ENCODE measurements at places on chromosomes 2 and 18. TPM values are rescaled to one million over a fixed set of nuclear protein-coding genes. Genes with fewer than 3 reads are reported as not detected.

GRCh38 chr2:25979001-25979400 lies 3.3 kb downstream of the KIF3C start:
- DNase-seq: no peak

GRCh38 chr2:142989273-142990204 lies 112.1 kb downstream of the KYNU start:
- DNase-seq: peak; percentile 33

DNA sequence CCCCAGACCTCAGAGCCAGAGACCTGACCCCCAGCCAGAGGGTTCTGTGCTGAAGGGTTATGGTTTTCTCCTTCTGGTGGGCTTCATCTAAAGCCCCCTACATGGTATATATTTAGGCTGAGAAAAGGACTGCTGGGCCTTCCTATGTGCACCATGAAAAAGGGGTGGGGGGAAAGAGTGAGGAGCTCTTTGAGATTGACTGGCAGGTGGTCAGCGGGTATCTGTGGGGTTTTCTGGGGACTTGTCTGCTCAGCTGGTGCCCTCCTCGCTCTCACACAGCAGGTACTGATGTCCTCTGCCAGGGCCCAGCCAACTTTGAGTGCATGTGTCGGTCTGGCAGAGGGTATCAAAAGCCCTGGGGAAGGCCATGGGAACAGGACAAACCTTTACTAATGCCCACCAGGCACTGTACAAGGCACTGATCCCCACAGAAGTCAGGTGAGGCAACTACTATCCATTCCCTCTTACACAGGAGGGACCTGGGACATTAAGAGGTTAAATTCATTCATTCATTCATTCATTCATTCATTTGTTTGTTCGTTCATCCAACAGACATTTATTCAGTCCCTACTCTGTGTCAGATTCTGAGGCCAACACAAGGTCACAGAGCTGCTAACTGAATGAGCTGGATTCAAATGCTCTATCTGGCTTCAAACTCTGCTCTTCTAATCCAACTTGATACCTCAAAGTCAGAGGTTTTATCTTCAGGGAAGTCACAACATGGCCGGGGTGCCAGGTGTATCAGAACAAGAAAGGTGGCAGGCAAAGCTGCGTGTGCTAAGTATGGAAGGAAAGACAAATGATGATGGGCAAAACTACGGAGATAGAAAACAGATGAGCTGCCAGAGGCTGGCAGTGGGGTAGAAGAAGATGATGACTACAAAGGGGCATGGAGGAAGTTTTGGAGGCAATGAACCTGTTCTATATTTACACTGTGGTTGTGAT lies 44.6 kb downstream of the REEP1 start:
- no peak for DNase-seq

DNA sequence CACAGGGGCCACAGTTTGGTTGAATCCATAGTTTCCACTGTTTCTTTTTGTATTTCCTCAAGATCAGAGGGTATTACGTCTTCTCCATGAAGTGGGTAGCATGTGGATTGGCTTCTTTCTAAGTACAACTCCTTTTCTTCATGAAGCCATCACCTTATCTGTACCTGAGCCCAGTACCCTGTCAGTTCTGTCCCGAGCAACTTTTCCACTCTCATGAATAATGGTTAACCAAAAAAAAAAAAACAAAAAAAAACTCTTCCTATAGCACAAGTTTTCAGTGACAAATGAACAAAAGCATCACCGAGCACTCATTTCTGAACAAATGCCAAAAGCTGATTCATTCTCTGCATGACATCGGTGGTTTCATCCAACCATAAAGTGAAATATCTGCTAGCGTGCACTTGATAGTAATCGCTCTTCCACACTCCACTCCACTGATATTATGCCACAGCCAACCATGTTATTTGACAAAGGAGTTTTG lies 53.0 kb upstream of the CCDC150 start:
- peak; percentile 88 for DNase-seq

GRCh38 chr2:130852521-130853115 lies 15.9 kb downstream of the ARHGEF4 start:
- DNase-seq: no peak

GRCh38 chr2:22694856-22695255 lies 690.1 kb upstream of the KLHL29 start:
- DNase-seq: no peak

GRCh38 chr18:75422341-75422910 lies 5.1 kb downstream of the SMIM21 start:
- DNase-seq: no peak

DNA sequence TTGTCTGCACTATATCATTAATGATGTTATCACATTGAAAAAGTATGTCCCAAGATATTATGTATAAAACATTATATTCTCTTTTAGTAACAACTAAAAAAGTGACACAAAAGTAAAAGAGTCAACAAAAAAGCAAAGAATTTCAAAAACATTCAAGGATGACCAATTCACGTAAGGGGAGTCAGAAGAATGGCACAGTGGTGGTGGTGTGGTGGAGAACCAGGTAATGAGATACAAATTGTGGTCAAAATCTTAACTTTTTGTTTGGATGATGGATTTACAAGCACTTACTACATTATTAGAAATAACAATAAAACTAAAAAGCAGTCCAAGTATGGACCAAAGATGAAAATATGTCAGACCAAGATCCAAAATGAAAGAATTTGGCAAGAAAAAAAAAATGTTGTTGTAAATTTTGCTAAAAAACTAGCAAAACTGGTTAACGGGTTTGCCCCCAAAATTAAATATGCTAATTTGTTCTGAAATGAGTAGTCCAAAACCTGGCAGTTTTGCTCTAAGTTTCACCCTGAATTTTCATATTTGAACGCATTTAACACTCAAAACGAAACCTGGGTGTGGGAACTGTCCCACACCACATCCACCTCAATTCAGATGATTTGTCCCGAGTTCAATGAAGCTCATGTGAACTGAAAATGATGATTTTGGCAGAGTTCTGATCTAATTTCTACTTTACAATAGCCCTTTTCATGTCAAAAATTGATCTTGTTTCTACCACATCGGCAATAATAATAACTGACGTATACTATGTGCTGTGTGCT lies 135.8 kb downstream of the IKZF2 start:
- DNase-seq: no peak

DNA sequence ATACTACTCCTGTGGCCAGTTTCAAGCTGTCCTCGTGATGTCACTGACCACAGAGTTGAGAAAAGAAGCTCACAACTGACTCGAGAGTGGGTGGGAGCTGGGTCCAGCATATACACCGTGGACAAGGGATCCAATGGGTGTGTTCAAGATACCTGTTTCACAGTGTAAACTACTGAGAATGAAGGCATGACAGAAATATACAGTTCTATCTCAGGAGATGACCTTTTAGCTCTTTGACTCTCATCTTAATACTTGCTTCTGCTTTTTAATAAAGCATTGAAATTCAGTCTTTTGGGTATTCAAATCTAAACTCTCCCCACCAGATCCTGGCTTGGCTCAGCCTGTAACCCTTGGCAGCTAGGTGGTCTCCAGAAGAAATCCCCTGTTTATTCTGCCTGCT lies 130.1 kb downstream of the MAP2 start:
- DNase-seq: no peak

- DNase-seq: no peak
Measured at GRCh38 chr2:147108548-147108947, 736.3 kb upstream of the ACVR2A start.

DNA sequence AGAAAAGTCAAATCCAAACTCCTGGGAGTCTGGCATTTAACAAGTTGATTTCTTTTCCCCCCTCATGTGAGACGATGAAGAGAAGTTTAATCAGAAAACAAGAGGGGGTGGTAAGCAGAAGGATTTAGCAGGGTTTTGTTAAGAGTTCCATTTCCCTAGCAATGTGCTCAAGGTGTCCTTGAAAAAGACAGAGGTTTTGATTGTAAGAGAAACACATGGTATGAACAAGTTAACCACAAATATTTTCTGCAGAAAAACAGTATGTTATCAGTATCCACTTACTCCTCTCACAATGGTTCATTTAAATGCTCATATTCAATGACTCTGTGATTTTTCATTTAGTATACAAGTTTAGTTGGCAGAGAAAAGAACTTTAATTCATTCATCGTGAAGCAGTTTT lies 26.8 kb downstream of the LAMA1 start:
- no peak for DNase-seq

DNA sequence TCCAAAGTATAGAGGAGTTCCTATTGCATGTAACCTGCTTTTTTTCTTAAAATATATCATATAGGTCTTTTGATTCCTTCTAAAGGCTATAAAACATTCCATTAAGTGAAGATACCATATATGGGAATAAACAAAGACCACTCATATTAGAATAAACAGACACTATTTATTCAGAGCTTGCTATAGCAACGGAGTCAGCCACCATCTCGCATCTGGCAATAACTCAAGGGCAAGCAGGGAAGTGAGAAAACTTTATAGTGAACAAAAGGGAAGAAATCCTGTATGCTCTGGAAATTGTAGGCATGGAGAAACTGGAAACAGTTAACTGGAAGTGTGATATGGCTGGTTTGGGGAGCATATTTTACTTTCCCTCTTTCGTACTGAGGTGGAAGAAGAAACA lies 301.9 kb downstream of the PTH2R start:
- DNase-seq: no peak

DNA sequence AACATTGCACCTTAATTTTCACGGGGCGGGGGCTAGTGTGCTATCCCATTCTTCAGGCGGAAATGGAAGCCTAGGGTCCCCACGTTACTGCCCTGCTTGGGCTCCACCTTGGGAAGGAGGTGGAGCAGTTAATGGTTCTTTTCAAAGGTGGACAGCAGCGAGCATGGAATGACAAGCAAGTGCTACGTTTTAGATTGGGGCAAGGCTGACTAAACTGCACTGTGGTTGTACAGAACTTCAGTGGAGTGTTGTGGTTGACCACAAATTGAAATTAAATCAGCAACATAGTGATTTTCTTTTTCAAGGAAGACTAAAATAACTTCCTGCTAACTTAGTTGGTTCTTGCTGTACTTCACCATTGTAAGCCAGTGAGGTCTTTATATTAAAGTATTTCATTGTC lies 47.0 kb downstream of the CHRNA1 start:
- no peak for DNase-seq

DNA sequence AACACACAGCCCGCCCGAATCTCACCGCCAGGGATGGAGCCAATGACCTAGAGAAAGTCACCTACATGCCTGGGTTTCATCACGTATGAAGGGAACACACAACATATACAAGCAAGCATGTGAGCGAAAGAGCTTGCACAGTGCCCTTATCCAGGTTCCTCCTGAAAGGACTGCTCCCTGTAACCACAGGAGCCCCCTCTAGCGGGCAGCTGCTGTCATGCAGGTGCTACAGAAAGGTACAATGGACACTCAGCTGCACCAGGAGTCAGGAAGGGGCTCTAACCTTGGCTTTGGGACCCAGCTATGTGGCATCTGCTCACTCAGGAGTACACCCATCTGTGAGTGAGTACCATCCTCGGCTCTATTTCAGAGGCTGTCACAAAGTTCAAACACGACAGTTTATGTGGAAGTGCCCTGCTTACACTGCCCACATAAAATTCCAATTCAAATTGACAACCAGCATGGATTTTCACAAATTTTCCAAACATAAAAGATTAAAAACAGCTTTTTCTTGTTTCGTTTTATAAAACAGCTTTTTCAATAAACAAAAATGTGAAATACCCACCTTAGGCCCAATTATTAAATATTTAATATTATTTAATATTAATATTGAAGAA lies 3.5 kb downstream of the NDUFA10 start:
- DNase-seq: peak; percentile 74

- DNase-seq: no peak
Measured at GRCh38 chr2:236550701-236551465, 18.7 kb upstream of the ACKR3 start.

GRCh38 chr2:143685421-143686078 lies 556.3 kb downstream of the ARHGAP15 start:
- no peak for DNase-seq

GRCh38 chr2:223526106-223526505 lies 76.1 kb downstream of the SCG2 start:
- DNase-seq: no peak

GRCh38 chr18:63848159-63848558 lies 39.3 kb upstream of the SERPINB2 start:
- DNase-seq: peak; percentile 62

GRCh38 chr2:3115301-3116042 lies 262.1 kb downstream of the EIPR1 start:
- DNase-seq: no peak

- DNase-seq: no peak
Measured at GRCh38 chr2:3044587-3045317, 332.9 kb downstream of the EIPR1 start.

DNA sequence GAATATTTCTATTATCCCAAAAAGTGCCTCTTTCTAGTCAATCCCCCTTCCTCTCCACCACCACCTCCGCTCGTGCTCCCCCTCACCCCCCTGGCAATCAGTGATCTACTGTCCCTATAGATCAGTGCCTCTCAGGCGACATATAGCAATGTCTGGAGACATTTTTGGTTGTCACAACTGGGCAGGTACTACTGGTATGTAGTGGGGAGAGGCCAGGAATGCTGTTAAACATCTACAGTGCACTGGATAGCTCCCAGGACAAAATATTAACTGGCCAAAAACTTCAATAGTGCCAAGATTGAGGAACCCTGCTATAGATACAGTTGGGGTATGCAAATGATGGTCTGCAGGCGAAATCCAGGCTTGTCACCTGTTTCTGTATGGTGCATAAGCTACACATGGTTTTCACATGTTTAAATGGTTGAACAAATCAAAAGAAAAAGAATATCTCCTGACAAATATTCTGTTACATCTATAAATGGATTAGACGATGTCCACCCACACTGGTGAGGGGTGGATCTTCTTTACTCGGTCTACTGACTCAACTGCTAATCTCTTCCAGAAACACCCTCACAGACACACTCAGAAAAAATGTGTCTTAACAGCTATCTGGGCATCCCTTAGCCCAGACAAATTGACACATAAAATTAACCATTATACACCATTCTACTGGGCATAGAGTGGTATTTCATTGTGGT lies 25.5 kb downstream of the DPYSL5 start:
- no peak for DNase-seq

- no peak for DNase-seq
Measured at GRCh38 chr18:32730068-32730467, 42.8 kb downstream of the KLHL14 start.

DNA sequence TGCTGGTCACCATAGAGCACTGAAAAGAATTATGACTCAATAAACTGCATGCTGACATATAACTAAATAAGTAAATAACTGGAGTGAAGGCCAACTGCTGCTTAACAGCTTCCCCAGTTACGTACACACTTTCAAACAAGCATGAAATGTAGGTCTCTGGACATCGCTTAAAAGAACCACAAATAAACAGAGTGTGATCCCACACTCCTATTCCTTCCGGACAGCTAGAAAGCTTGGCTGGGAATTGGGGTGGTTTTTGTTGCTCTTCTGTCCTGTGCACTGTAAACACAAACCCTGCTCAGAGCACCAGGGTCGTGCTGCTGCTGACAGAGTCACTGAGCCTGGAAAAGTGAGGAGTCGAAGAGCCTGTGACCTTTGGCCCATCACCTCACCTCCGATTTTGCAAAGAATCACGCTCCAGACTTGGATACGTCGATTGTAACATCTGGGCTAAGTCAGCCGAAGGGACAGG lies 162.7 kb upstream of the NT5C1B start:
- DNase-seq: no peak

GRCh38 chr2:37000318-37000717 lies 34.0 kb upstream of the STRN start:
- DNase-seq: no peak

Gene TRIP12
- 240 TPM for total RNA-seq

Gene UGT1A4
- not detected for total RNA-seq

Gene CHRNA1
- total RNA-seq: 0.90 TPM

Gene BOK
- total RNA-seq: 71.7 TPM

Gene CNGA3
- total RNA-seq: not detected

Gene SLC30A3
- 6.3 TPM for total RNA-seq

Gene FZD7
- under 0.01 TPM for total RNA-seq

Gene FAM161A
- 0.76 TPM for total RNA-seq

Gene HS1BP3
- total RNA-seq: 34.4 TPM

All from dermis microvascular lymphatic vessel endothelial cell (primary cell).